ENCODE measurements at places on chromosomes 2 and 18.

GRCh38 chr2:1652034-1652790 is 92.1 kb downstream of the PXDN start:
- DNase-seq = no peak

- no peak for DNase-seq
Measured at GRCh38 chr2:226711606-226712296, 87.9 kb downstream of the IRS1 start.

DNA sequence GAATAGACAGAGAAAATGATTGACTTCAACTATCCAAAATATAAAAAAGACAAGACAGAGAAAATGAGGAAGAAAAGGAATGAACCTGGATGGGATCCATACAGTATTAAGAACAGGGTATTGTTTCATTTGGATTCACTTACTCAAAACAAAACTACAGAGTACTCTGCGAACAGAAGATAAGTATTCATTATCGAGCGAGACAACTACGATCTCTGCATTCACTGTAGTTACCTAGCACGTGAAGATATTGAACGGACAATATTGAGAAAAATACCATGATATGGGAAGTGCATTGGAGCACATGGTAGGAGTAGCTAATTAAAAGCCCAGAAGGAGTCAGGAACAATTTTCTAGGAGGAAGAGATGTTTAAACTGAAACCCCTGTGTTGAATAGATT is 1.0 kb upstream of the ORC2 start:
- no peak for DNase-seq

- no peak for DNase-seq
Measured at GRCh38 chr2:72109904-72110303, 37.8 kb downstream of the CYP26B1 start.

DNA sequence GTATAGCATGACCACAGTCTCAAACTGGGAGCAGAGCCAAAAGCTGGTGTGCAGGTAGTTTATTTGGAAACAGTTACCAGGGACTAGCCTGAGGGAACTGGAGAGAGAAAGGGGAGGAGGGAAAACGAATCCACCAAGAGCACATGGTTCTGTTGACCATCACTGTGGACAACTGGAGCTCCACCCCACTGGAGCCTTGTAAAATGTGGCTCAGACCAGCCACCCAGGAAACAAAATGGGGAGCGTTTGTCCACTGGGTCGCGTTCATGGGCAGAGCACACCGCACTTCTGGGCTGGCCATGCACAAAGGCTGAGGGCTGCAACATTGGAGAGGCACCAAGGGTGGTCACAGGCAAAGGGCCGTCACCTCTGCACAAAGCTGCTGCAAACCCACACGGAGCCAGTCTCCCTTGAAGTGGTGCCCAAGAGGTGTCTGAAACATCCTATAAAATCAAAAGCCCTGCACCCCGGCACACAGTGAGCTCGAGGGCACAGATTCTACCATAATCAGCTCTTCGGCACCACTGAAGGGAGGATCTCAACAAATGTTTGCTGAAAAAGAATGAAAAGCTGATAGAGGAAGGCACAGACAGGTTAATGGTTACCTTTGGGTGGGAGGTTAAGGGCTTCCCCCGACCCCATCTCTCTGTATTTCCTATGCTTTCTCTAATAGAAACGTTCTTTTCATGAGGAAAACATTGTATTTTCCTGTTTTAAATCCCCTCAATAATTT is 192.9 kb downstream of the INHBB start:
- peak; percentile 5 for DNase-seq

Measured in NCI-H748 treated with DMSO at 0.1 percent for 48 hours (cell line).